ENCODE measurements at places on chromosomes 7 and 10.
A peak's percentile ranks its signal among the peaks of the same experiment; 100 is the strongest.

DNA sequence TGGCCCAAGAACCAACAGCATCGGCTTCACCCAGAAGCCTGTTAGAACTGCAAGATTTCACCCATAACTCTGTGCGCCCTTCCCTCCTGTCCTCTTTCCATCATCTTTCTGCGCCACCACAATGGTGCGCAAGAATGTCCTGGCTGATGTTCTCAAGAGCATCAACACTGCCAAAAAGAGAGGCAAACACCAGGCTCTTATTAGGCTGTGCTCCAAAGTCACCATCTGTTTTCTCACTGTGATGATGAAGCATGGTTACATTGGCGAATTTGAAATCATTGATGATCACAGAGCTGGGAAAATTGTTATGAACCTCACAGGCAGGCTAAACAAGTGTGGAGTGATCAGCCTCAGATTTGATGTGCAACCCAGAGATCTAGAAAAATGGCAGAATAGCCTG lies 115.2 kb upstream of the FGFR2 start:
- no peak for DNase-seq

GRCh38 chr7:1693419-1693990 lies 23.4 kb downstream of the ELFN1 start:
- no peak for DNase-seq

GRCh38 chr10:91909117-91909677 lies at the start of gene FGFBP3:
Gene FGFBP3 (minus strand): TSS chr10:91909486. CDS start chr10:91908969, 517 bp downstream.
- DNase-seq, result peak; percentile 32

GRCh38 chr10:98920807-98921206 lies 314.8 kb downstream of the HPSE2 start:
- no peak for DNase-seq

DNA sequence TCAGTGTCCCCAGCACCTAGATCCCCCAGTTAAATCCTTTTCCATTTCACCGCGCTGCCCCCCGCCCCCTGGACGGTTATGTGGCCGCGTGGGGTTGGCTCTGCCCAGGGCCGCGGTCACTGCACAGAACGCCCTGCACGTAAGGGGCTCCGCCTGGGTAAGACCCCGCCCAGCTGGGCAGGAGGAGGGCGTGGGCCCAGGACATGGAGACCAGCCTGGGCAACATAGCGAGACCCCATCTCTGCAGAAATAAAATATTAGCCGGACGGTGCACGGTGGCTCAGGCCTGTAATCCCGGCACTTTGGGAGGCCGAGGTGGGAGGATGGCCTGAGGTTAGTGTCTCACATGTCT lies 650 bp upstream of the ZFAND2A start:
- no peak for DNase-seq

DNA sequence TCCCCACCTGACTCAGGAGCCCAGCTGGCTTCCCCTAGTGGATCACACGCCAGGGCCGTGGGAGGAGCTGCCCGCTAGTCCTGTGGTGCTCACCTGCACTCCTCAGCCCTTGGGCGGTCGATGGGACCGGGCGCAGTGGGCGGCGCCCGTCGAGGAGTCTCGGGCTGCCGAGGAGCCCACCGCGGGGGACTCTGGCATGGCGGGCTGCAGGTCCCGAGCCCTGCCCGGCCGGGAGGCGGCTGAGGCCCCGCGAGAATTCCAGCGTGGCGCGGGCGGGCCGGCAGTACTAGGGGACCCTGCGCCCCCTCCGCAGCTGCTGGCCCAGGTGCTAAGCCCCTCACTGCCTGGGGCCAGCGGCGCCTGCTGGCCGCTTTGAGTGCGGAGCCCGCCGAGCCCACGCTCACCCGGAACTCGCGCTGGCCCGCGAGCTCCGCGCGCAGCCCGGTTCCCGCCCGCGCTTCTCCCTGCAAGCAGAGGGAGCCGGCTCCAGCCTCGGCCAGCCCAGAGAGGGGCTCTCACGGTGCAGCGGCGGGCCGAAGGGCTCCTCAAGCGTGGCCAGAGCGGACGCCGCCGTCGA lies 367.9 kb downstream of the TYW1 start:
- no peak for DNase-seq

- no peak for DNase-seq
These were observed 255.2 kb downstream of the ABCA13 start for GRCh38 chr7:48426331-48426965.

DNA sequence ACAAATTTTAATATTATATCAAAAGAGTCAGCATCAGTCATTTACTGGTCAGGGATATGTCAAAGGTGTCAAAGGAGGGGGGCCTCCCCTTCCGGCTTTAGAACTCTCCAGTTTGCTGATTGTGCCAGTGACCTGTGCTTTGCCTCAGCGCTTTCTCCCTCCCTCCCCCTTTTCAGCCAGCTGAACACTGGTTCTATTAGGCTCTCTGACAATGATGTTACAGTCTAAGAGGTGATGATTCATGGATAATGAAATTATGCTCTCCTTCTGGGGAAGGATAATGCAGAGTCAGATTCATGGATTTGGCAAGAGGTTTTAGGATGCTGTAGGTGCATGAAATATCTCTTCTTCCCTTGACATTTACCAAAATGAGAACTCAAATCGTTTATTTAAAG lies 6.1 kb downstream of the LRRTM3 start:
- DNase-seq, result no peak

DNA sequence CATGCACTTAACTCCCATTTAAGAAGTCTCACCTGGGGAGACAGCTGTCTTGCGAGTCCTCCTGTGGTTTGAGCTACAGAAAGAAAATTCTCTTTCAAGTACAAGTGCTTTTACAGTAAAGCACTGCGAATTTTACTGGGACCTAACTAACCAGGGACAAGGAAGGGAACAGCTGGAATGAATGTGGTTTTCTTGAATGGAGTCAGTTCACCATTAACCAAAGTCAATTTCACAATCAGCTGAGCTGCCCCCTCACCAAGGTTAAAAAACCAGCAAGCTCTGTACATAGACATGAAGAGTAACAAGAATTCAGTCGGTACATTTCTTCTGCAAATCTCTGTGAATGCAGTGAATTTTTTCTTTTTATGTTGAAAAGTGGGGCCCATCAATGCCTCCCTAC lies 56.3 kb downstream of the GFRA1 start:
- DNase-seq, result no peak

GRCh38 chr7:79414910-79415309 lies 38.6 kb downstream of the MAGI2 start:
- DNase-seq, result no peak

DNA sequence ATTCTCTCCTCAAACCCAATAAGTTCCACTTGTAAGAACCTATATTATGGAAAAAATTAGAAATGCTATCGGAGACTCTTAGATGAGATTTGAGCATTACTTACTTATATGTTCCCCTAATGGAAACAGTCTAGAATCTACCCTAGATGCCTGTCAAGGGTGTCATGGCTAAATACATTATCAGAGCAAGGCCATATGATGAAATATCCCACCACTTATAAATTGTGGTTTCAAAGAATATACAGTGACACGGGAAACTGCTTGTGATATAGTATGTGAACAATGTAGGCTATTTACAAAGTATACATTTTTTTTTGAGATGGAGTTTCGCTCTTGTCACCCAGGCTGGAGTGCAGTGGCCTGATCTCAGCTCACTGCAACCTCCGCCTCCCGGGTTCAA lies 46.3 kb upstream of the CTBP2 start:
- no peak for DNase-seq

GRCh38 chr10:109029870-109030269 lies 893.4 kb downstream of the XPNPEP1 start:
- no peak for DNase-seq

- no peak for DNase-seq
These were observed 130.5 kb upstream of the UNC5B start for GRCh38 chr10:71081912-71082311.

GRCh38 chr10:17607060-17607459 lies 10.1 kb downstream of the HACD1 start:
- DNase-seq, result no peak

DNA sequence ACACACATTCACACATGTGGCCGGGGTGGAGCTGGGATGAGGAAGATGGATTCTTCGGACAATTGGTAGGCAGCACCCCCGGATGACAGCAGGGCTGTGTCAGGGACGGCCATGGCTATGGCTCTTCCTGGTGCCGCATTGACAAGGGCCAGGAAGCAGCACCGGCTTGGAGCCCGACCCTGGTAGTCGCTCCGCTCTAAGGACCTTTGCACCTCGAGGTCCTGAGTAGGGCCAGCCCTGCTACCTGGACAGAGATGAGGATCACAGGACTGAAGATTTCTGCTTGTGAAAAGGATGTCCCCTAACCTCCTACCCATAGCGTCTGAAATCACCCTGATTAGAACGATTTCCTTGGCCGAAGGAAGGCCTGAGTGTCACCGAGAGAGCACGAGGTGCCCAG lies 134.1 kb downstream of the ADARB2 start:
- DNase-seq, result no peak

GRCh38 chr7:43490016-43490415 lies 92.9 kb upstream of the STK17A start:
- no peak for DNase-seq

DNA sequence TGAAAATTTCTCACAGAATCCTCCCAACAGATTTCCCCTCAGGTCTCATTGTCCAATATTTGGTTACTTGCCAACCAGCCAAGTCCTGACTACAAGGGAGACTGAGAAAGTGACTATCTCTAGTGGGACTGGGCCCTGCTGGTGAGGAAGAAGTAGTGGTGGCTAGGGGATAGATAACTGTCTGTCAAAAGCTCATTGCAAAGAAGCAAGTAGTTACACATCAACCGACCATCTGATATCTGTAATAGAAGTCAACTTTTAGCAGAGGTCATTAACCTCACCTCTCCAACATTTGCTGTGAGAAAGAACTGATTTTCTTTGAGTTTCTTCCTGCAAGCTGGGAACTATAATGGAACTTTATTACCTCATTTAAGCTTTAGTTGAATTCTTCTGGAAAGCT lies 15.2 kb downstream of the STAMBPL1 start:
- DNase-seq, result no peak

DNA sequence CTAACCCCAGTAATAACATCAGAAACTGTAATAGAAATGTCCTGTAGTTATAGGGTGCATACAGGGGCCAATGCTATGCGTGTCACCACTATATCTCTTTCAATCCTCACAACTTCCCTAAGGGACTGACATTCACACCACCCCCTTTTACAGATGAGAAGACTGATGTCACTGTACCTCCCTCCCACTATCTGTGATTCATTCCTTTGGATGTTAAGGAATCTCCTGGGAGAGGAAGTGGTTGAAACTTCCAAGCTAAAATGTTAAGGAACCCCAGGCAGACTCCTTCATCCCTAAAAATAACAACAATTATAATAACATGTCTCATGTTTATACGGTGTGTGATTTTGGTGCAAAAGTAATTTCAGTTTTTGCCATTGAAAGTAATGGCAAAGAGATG lies 5.4 kb downstream of the COL13A1 start:
- no peak for DNase-seq

- DNase-seq, result no peak
These were observed 7.4 kb downstream of the KEL start for GRCh38 chr7:142954680-142955268.

- no peak for DNase-seq
These were observed 230.8 kb upstream of the FERD3L start for GRCh38 chr7:19375976-19376375.

GRCh38 chr7:107614425-107614824 lies 34.4 kb downstream of the BCAP29 start:
- no peak for DNase-seq

- no peak for DNase-seq
These were observed 80.9 kb upstream of the ATP6V0A4 start for GRCh38 chr7:138878856-138879255.

GRCh38 chr10:83373671-83374070 lies 765.6 kb upstream of the GHITM start:
- DNase-seq, result peak; percentile 73

DNA sequence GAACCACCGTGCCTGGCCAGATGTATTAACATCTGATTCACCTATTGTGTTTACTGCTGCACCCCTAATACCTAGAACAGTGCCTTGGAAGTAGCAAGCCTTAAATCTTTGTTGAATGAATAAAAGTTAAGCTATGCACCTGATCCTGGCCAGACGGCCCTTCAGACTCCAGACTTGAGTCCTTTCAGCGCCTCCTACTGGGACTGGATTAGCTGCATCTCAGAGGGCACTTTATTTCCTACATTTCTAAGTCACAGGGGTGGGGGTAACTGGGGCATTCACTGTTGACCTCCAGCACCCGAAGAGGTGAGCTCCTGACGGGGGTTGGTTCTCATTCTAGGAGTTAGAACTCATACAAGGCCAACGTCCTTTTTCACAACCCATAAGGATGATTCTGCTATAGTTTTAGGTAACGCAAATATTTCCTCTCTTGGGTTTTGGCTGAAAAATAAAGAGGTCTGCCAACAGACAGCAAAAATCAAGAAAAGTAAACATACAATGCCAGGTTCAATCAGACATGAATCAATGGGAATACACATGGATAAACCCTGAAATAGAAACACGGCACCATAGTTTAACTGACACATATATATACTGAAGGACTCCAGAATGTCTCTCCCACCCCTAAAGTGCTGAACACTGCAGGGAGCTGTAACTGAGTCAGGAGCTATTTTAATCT lies 48.0 kb upstream of the DLG5 start:
- DNase-seq, result no peak

DNA sequence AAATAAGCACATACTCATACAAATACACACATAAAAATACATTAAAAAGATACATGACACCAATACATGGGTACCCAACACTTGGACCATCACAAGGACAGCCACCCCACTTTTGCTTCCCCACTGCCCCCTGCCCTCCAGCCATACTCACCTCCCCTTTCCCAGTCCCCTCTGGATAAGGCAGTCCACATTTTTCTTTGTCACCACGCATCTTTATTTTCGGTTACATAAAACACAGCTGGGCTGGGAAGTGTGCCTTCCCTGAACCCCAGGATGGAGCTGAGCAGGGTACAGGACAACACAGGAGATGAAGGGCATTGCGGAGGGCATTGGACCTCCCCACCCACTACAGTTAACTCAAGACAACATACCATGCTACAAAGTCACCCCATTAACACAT lies 1.1 kb upstream of the HOXA3 start:
- no peak for DNase-seq

DNA sequence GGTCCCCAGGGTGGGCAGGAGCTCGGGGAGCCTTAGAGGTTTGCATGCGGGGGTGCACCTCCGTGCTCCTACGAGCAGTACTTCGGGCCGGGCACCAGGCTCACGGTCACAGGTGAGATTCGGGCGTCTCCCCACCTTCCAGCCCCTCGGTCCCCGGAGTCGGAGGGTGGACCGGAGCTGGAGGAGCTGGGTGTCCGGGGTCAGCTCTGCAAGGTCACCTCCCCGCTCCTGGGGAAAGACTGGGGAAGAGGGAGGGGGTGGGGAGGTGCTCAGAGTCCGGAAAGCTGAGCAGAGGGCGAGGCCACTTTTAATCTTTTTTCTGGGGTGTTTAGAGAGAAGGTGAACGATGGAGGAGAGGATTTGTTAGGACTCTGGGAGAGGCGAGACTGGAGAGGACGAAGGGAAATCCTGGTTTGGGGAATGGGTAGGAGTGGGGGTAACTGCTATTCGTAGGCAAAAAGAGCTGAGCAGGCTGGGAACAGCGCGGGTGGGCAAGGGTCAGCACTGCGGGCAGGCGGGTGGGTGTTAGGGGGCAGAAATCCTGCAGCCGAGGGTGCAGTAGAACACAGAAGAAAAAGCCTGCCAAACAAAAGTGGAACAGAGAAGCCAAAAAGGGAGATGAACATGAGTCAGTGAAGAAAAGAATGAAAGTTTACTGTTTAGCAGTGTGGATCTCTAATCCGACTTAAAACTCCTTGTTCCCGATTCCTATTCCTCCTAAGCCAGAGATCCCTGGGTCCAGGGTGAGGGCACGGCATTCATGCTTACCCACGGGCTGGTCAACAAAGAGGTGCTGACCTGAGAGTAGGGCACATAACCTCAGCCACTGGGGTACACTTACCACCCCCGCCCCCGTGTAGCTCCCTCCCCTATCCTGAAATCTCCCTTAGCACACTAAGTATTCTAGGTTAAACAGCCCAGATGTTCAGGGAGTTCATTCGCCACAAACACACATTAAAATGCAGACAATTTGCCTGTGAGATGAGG lies 26.9 kb downstream of the PRSS2 start:
- DNase-seq, result no peak
